ENCODE measurements at places on chromosomes 7 and 10.
A peak's percentile ranks its signal among the peaks of the same experiment; 100 is the strongest.

GRCh38 chr7:131272086-131272485 lies 55.6 kb upstream of the MKLN1 start:
- no peak for DNase-seq

DNA sequence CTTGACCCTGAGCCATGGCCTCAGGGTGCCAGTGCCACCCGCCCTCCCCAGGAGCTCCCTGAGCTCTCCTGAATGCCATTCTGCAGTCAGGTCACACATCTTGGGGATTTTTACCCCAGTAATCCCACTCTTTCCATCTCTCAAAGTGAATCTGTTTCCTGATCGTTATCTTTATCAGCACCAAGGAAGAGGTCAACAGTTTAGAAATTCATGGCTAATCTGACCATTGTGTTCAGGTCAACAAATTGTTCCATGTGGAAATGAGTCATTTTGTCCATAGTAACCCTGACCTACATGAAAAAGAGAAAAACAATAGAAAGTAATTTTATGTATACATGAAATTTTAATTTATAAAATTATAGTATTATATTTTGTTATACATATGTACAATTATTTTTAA lies 28.8 kb upstream of the ZNF488 start:
- no peak for DNase-seq

DNA sequence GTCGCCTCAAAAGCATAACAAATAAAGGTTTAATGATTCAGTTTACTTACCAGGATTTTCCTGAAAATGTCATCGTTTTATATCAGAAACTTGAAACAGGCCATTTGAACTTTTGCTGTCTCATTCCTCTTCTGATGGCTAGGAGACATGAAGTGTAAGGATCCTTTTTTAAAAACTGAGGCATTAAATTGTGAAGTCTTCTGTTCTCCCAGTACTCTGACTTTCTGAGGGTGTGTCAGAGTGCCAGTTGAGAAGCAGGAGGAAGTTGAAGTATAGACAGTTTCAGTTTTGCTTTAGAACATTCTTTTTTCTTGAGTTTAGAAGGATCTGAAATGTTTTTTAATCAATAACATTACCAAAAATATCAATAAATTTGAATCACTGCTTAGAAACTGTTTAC lies at the start of gene SAMD9L:
Gene SAMD9L, minus strand, starts transcription at position 242 of the 400 bp plus-strand sequence. CDS start 12,414 bp downstream, outside the sequence.
- DNase-seq: no peak

DNA sequence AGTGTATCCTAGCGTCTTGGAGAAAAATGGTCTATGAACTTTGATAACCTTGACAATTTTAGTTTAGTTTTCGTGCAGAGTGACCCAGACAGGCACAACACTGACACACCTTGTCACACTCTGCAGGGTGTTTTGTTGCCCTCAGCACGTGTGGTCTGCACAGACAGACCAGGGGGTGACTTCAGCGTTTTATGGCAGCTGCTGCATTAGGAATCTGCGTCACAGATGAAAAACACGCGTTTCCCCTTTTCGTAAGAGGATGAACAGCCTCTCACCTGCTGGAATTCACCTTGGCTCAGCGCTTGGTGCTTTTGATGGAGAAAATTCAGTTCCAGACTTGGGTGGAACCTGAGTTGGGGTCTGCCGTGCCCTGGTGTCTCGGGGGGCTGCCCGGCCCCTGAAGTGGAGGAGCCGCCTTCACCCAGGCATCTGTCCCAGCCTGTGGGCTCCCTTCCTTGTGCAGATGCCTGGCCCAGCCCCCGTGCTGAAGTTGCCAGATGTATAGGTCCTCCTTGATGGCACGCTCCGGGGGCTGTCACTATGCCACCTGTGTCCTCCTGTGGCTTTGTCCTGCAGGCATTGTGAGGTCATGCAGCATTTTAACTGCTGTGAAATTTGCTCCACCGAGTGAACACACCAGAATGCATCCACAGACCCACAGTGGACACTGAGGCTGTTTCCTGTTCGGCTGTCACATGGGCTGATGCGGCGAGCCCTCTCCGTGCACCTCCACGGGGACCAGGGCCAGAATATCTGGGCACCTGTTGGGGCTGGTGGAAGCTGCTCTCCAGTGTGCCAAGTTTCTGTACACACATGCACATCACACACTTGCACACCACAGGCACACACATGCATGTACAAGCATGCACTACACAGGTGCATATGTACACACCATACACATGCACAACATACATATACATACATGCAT lies 18.3 kb downstream of the INPP5A start:
- DNase-seq: no peak

GRCh38 chr10:31507427-31507826 lies 188.4 kb downstream of the ZEB1 start:
- DNase-seq: no peak

DNA sequence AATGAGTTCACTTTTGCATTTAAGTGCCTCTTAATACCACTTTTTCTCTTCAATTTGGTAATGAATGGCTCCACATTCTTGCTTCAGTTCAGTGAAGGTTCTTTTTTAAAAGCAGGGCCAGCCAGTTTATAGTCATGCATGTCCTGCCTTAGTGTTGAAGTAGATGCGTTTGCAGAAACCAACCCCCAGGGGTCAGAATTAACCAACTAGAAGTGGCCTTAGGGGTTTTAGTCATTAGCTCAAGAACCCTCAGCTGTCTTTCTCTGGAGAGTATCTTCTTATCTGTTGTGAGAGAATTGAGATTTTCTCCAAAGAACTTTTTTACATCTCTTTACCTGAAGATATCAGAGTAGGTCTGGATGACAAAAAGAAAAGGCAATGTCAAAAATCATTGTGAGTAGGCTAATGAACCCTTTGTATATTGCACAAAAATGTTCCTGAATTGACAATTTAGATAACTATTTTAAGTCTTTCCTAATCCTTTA lies 82.2 kb downstream of the PIK3CG start:
- DNase-seq: peak; percentile 54

DNA sequence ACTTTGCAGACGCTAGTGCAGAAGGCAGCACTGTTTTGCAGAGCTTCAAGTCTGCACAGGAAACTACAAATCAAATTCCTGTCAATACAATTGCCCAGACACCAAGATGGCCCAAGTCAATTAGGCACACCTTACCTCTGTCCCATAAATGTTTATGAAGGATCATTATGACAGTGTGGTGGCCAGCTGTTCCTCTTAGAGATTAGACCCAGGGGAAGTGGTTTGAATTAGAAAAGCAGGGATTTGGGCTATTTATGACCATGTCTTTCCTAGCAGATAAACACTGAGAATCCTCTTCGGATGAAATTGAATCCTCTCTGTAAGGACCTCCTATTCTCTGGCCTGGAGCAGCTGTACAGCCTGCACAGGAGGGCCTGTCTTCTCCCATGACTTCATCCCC lies 9.9 kb upstream of the NEUROG3 start:
- no peak for DNase-seq

DNA sequence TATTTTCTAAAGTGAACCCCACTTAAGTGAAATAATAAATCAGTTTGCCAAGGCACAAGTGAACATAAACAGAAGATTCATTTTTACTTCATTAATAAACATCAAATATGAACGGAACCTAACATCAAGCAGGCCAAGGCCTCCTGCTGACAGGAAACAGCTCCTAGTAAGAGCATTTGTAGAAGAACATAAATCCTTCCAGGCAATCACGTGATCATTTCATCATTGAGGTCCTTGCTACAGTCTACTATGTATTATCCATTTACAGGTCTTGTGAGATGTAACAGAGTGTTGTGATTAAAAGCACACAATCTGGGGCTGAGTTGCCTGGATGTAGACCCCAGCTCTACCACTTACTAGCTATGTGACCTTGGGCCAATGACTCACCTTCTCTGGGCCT lies 70.6 kb downstream of the CALD1 start:
- no peak for DNase-seq

DNA sequence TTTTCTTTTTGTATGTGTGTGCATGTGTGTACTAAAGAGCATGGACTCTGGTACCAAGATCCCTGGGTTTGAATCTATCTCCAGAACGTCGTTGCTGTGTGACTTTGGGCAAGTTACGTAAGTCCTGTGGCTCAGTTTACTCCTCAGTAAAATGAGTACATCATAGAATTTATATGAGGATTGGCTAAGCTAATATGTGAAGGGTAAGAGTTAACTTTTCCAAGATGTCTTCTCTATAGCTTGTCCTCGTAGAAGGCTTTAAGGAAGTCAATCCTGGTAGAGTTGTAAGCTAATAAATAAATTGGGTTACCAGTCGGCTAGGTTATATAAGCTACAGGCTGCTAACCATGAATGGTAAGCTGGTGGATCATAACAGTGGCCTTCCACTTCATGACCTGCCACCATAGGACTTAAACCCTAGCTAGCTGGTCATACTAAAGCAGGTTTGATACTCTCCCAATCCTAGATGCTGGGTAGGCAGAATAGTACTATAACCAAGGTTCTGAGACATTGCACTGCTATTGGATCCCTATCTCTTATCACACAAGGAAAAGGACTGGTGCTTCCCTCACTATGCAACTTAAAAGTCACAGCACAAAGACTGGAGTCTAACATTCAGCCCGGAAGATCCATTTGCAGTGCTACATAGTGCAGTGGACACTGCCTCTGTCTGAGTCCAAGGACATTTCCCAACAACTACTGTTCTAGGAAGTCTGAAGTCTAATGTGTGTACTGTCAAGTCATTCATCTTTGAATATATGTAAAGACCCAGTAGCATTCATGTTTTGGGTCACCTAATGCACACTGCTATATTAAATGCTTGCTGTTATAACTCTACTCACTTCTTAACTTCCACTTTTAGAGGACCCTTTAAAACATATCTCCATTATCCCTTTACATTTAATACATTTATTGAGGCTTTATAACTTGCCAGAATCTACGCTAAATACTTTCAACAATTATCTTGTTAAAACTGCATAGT lies 156.2 kb downstream of the CRPPA start:
- no peak for DNase-seq

DNA sequence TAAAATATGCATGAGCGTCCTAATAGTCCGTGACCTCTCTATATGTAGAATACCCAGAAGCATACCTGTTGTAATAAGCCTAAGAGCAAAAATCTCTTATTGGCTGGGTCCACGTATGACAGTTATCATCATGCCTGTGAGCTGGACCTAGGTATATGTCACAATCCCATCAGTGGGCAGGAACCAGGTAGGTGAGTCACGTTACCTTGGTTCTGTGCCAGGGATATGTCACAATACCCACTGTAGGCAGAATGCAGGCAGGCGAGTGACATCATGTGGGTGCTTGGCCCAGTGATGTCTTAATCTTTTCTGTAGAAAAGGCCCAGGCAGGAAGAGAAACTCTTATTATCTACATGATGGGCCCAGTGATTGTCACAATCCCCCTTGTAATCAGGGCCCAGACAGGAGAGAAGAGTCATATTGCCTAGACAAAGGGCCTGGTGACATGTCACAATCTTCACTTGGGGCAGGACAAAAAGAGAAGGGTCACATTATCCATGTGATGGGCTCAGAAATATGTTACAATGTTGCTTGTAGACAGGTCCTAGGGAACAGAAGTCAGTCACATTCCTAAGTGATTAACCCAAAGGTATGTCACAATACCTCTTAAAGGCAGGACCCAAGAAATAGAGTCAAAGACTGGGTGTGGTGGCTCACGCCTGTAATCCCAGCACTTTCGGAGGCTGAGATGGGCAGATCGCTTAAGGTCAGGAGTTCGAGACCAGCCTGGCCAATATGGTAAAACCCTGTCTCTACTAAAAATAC lies 12.9 kb upstream of the ZNF736 start:
- DNase-seq: no peak

DNA sequence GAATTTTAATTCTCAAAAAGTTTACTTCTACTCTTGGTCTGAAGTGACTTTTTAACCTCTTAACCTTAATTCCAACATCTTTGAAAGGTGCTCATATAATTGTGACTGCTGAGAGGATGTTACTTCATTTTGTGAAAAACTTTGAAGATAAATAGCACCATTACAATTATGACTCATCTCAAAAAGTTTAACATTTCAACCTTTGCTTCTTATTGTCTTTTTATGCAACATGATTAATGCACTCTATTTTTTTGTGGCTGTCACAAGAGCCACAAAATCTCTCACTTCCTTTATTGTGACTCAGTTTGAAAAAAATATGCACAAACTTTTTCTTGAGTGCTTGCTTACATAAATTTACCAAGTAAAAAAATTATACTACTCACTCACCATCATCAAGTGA lies 383.1 kb downstream of the LRRTM3 start:
- DNase-seq: no peak

GRCh38 chr10:8520382-8520781 lies 465.9 kb downstream of the GATA3 start:
- DNase-seq: no peak

DNA sequence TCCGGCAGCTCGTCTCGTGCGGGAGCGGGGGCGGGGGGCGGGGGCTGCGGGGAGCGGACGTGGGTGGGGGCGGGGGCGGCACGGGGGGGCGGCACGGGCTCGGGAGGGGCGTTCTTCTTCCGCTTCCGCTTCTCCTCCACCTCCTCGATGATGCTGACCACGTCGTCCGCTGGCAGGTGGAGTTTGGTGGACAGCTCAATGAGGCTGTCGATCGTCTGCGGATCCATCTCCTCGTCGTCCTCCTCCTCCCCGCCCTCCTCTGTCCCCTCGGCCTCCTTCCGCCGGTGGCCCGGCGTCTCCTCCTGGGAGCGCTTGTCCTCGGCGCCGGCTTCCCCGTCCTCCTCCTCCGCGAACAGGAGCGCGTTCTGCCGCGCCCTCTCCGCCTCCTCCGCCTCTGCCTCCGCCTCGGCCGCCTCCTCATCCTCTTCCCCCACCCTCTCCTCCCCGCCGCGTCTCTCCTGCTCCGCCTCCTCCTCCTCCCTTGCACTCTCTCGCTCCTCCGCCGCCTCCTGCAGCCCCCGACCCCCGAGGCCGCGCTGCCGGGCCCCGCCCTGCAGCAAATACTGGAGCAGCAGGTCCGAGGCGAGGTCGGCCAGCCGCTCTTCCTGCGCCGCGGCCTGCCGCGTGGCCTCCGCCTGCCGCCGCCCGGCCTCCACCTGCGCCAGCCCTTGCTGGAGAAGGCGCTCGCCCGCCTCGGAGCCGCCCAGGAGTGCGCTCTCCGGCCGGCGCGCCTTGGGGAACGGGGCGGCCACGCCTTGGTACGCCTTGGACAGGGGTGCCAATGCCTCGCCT lies 1.9 kb downstream of the VGF start:
- DNase-seq: no peak

GRCh38 chr10:26467639-26468038 lies 29.5 kb downstream of the APBB1IP start:
- no peak for DNase-seq

- DNase-seq: no peak
Measured at GRCh38 chr7:52797801-52798200, 237.6 kb upstream of the POM121L12 start.

DNA sequence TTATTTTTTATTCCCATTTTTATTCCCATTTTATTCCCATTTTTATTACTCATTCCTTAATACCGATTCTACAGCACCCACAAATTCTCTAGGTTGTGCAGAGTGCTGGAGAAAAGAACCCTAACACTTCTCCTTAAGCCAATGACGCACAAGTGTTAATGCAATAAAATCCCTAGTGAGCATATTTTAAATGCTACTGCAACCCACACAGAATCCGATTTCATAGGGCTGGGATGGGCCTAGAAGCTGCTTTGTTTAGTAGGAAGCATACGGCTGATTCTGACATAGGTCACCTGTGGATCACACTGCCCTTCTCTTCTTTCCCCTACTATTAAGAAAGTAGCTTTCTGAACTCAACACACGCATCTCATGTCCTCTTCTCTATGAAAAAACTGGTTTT lies 45.1 kb upstream of the CABCOCO1 start:
- DNase-seq: no peak
